ENCODE measurements at places on chromosomes 11 and 22. TPM values are rescaled to one million over a fixed set of nuclear protein-coding genes. Genes with fewer than 3 reads are reported as not detected.

DNA sequence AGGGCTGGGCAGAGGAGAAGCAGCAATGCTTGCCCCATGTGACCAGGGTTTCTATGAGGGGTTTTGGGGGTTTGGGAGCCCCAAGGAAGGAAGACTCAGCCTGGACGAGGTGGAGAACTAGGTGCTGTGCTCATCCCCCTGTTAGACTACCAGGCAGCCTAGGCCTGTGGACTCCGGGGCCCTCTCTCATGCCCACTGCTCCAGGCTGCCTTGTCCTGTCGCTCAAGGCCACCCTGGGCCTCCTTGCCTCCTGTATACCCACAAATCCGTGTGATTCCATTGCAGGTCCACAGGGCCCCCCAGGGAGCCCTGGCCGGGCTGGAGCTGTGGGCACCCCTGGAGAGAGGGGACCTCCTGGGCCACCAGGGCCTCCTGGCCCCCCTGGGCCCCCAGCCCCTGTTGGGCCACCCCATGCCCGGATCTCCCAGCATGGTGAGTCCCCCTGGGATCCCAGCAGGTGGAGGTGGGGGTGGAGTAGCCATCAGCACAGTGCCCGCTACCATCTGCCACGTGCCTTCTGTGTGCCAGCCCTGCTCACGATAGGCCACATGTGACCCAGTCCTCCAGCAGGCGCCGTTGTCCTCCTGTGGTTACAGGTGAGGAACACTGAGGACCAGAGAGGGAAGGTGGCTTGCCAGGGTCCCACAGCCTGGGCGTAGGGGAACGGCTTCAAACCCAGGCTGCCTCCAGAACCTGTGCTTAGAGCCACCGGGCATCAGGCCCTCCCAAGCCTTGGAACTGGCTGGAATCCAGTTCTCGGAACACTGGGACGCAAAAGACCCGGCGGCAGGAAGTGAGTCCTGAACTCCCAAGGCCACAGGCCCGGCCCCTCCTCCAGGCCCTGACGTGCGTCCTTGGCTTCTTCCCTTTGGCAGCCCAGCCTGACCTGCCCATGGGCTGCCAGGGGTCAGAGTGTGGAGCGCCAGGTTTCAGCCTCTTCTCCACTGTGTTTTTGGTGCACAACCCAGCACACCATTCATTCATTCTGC lies 26.6 kb downstream of the EMID1 start:
- H3K27ac ChIP-seq = no peak overlapping the region
- DNase-seq = no peak
- H3K36me3 ChIP-seq = no peaks in the 10 kb centered on the region
- H3K4me3 ChIP-seq = no peak overlapping the region
- H3K27me3 ChIP-seq = no peaks in the 10 kb centered on the region

GRCh38 chr11:63888170-63889086 lies 28.5 kb downstream of the RCOR2 start:
- peak overlapping the region; percentile 85 for H3K27ac ChIP-seq
- H3K27me3 ChIP-seq = no peaks in the 10 kb centered on the region
- peaks cover 73% of the 10 kb centered on the region for H3K4me1 ChIP-seq
- no peaks in the 10 kb centered on the region for H3K36me3 ChIP-seq
- H3K4me3 ChIP-seq = peak overlapping the region; percentile 77

DNA sequence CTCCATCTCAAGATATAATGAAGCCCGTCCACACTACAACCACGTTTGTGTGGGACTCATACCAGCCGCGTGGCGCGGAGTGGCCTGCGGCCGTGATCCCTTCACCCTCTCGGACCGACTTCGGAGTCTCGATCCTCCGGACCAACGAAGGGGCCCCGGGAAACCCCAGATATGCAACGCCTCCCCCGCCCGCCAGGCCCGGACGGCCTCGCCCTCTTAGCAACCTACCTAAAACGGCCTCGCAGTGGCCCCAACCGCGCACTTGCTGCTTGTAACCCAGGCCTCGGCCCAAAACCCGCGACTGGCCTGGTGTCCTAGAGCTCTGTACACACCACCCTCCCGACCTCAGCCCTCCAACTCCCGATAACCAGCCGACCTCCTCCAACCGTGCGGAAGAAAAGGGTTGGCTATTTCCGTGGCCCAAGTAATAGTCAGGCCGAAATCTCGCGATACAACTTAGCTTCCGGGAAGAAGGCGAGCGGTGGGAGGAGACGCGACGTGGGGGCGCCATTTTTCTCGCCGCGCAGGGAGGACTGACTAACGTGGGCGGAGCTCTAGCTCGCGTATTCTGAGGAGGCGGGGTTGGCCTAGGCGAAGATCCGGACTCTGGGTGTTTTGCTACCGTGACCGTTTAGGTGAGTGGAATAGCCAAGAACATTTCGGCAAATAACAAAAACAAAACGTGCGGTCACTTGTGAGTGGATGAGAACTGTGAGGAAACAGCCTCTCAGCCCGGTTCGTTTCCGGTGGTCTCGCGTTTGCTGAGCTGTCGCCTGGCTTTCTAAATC lies at the start of the genes C11orf54 and TAF1D:
C11orf54 (plus strand) TSS at position 579 of the 788 bp plus-strand sequence. CDS start 5,722 bp downstream, outside the sequence.
TAF1D (minus strand) TSS at position 402 of the 788 bp plus-strand sequence. CDS start 2,191 bp downstream, outside the sequence.
- no peaks in the 10 kb centered on the region for H3K27me3 ChIP-seq
- peaks cover 52% of the 10 kb centered on the region for H3K4me1 ChIP-seq
- H3K4me3 ChIP-seq = peak within 1 kb of the TSS; percentile 95
- DNase-seq = peak; percentile 98

The SLC17A6 gene
- total RNA-seq = not detected

The LDHA gene
- 1,631 TPM for total RNA-seq
